SK-N-SH (cell line): ENCODE measurements at places on chromosomes 5 and 9.
A peak's percentile ranks its signal among the peaks of the same experiment; 100 is the strongest.

DNA sequence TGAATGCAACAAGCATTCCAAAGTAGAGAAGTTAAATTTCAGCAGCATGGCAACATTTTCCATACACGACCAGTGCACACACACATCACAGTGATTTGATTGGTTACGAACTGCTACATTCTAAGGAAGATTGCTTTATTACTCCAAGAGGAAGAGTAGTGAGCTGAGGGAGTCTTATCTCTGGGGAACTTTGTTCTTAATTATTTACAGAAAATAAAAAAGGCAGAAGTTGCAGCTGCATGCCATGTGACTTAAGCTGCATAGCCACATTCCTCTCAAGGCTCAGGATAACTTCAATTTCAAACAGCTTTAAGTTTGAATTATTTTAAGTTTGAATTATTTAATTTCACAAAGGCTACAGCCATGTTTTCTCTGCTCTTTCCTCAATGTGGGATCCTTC is 71.6 kb upstream of the HSPB3 start:
- no peak overlapping the region for H3K4me3 ChIP-seq
- no peak overlapping the region for H3K27ac ChIP-seq

DNA sequence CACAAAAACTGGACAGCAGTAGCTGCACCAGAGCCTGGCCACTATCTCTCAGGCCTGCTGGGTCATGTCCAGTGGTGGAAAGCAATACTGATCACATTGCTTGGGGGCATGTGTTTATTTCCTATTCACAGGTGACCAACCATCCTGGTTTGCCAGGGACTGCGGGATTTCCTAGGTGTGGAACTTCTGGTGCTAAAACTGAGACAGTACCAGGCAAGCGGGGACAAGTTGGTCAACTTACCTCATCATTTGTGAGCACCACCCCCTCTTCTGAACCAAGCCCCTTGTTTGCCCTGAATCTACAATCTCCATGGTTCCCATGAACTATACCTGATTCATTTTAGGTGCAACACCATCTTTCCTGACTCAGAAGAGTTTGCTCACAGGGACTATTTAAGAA is 81.3 kb downstream of the TNC start:
- DNase-seq, result no peak
- H3K4me1 ChIP-seq, result no peaks in the 10 kb centered on the region; the same call in none of the 2 replicates
- H3K27me3 ChIP-seq, result no peaks in the 10 kb centered on the region
- peak overlapping the region; percentile 75; the same call in 1 of the 2 replicates for H3K27ac ChIP-seq

GRCh38 chr5:173296737-173297676 is 31.2 kb downstream of the STC2 start:
- no peaks in the 10 kb centered on the region; the same call in 1 of the 2 replicates for H3K4me1 ChIP-seq
- DNase-seq, result no peak
- H3K27me3 ChIP-seq, result no peaks in the 10 kb centered on the region
- no peaks in the 10 kb centered on the region for H3K36me3 ChIP-seq

DNA sequence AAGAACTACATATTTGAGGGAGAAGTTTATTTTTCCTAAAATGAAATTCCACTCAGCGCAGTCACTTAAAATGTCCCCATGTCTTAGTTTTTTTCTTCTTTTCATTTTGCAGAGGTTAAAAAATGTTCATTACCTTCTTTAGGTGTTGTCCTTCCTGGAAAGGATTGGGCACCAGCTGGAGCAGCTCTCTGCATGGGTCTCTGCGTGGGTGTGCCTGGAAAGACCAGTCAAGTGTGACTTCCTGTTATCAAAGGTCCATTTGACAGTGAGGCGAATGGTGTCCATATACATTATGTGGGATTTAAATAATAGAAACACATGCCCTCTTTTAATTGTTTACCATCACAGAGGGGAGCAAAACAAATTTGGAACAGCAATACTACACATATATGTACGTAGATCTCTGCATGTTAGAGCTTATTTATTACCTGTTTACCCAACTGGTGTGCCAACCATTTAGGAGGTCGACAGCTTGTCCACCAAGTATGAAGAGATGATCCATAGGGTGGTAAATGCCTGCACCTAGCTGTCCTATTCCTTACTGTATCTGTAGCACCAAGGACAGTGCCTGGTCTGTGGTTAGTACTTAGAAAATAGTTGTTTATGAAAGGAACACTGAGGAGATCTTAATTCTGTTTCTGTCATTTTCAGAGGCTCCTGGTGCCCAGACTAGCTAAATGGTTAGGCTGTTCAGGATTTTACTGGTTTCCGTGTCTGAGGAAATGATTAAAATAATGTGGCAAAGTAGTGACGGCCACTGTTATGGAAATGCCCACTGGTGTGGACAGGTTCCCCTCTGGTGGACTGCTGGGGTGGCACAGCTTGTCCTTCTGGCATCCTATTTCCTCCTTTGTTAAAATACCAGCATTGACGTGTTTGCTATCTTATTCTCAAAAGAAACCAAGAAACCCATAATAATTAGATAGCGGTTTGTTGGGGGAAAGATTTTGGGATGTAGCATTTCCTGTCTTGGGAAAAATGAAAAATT is 200.4 kb downstream of the MAST4 start:
- no peak overlapping the region for H3K27ac ChIP-seq
- H3K36me3 ChIP-seq, result no peaks in the 10 kb centered on the region
- no peaks in the 10 kb centered on the region for H3K27me3 ChIP-seq
- no peaks in the 10 kb centered on the region for H3K4me1 ChIP-seq

DNA sequence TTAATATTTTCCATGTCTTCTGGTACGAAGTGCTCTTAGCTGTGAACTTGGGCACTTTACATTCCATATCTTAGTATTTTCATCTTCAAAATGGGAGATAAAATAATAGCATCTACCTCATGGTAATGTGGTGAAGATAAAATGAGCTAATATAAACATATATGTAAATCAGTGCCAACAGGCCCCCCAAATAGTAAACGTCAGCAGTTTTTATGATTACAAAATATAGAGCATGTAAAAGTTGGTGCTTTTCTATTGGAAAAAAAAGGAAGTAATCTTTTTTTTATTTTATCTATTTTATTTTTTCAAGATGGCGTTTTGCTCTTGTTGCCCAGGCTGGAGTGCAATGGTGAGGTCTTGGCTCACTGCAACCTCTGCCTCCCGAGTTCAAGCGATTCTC is 291.1 kb upstream of the PRDM9 start:
- H3K27me3 ChIP-seq, result no peaks in the 10 kb centered on the region
- no peaks in the 10 kb centered on the region for H3K36me3 ChIP-seq
- no peak overlapping the region for H3K4me3 ChIP-seq
- no peak for DNase-seq
- H3K27ac ChIP-seq, result no peak overlapping the region

GRCh38 chr5:37575541-37576489 is 196.7 kb downstream of the WDR70 start:
- H3K4me3 ChIP-seq, result no peak overlapping the region
- H3K27me3 ChIP-seq, result no peaks in the 10 kb centered on the region
- H3K4me1 ChIP-seq, result no peaks in the 10 kb centered on the region
- no peak overlapping the region for H3K27ac ChIP-seq
- no peaks in the 10 kb centered on the region for H3K36me3 ChIP-seq
